ENCODE measurements at places on chromosomes 7 and 10. TPM values are rescaled to one million over a fixed set of nuclear protein-coding genes. Genes with fewer than 3 reads are reported as not detected.

Gene ADAM12
- 5.7 TPM for total RNA-seq

Gene GIGYF1
- 17.8 TPM for total RNA-seq

Gene SAMD9
- total RNA-seq: 5.6 TPM

Gene PAX2
- 0.18 TPM for total RNA-seq

Gene TRIP6
- 61.9 TPM for total RNA-seq

Gene FKBP6
- total RNA-seq: not detected

Gene CABCOCO1
- 0.54 TPM for total RNA-seq

Gene OR2A14
- total RNA-seq: not detected

Gene ATOH7
- total RNA-seq: 0.34 TPM

Gene PIK3AP1
- 0.36 TPM for total RNA-seq

Gene HKDC1
- 19.3 TPM for total RNA-seq

Gene LAMB1
- total RNA-seq: 182 TPM

Gene MACROH2A2
- total RNA-seq: 24.2 TPM

Gene ANKRD30A
- 1.4 TPM for total RNA-seq

Gene STAMBPL1
- 35.9 TPM for total RNA-seq

Gene C10orf62
- 0.12 TPM for total RNA-seq

Gene MARVELD1
- 37.2 TPM for total RNA-seq

Gene OPALIN
- total RNA-seq: not detected

Gene PAX4
- total RNA-seq: not detected

Gene NEUROD6
- not detected for total RNA-seq

Gene GPRIN2
- total RNA-seq: 33.2 TPM

Gene MSMB
- total RNA-seq: not detected

Gene GNG11
- 35.6 TPM for total RNA-seq

Gene SNCG
- 12.7 TPM for total RNA-seq

Gene MMD2
- not detected for total RNA-seq

Gene ECHDC3
- 10.1 TPM for total RNA-seq

Gene WASHC2A
- total RNA-seq: 18.3 TPM

Gene CHCHD1
- total RNA-seq: 54.1 TPM

Gene HOXA7
- total RNA-seq: 5.1 TPM

Gene AP1S1
- 149 TPM for total RNA-seq

Gene UNC5B
- 0.53 TPM for total RNA-seq

Gene NUTM2B
- total RNA-seq: 0.27 TPM

Gene CFAP69
- 1.6 TPM for total RNA-seq

Gene PCLO
- 1.2 TPM for total RNA-seq

Gene CLRN3
- total RNA-seq: not detected

Gene LRMDA
- total RNA-seq: 4.1 TPM

Gene WASHC2C
- 18.1 TPM for total RNA-seq

Gene WDFY4
- not detected for total RNA-seq

Gene GSTK1
- total RNA-seq: 120 TPM

Gene TRIM50
- not detected for total RNA-seq

Gene RASA4
- 2.2 TPM for total RNA-seq

Gene NME8
- not detected for total RNA-seq
